ENCODE measurements at places on chromosomes 3 and 15.

DNA sequence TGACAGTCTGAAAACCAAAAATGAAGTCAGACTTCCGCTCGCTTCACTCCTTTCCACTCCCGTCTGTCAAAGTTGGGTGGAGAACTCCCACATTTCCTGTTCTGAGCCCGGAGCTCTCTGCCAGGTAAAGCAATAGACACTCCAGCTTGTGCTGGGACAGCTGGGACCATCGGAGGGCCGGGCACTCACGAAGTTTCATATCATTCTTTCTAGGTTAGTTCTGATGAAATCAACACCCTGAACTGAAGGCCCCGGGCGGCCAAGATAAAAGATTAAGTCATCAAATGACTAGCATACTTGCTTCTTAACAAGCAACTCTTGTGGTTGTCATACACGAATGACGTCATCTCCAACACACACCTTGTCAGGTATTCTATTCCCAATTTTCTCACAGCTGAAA, 42.1 kb downstream of the MAGI1 start:
- DNase-seq = no peak

DNA sequence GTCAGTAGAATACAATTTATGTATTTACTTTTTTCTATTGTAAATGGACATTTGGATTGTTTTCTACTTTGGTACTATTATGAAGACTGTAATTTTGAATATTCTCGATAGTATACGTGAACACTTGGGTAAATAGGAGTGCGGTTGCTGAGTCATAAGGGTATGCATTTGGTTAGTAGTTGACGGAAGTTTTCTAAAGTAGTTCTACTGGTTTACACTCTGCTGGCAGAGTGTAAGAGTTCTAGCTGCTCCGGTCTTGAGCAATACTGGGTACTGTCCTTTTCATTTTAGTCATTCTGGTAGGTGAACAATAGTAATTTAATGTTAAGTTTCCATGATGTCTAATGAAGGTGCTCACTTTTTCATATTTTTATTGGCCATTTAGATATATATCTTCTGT, 70.0 kb downstream of the MEF2A start:
- DNase-seq = no peak

GRCh38 chr15:73335471-73335870, 33.3 kb downstream of the HCN4 start:
- no peak for DNase-seq

DNA sequence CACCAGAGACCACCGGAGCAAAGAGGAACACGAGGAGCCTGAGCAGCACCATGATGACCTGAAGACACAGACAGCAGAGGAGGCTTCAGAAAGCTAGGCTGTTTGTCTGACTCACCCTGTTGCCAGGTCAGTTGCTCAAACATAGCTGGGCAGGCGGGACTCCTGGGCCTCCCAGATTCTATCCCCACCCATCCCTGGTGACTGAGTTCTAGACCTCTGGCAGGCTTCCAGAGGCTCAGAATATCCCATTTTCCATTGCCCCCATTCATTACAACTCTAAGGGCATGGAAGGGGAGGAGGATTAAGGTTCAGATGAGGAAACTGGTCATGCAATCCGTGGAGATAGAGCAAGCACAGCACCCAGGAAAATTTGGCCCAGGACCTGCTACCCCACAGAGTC, at the start of gene CDHR4:
Gene CDHR4 (minus strand): TSS at position 113 of the 400 bp plus-strand sequence. CDS start 61 bp downstream, at position 52.
- no peak for DNase-seq

- DNase-seq = no peak
Measured at GRCh38 chr3:43025423-43025822, 46.3 kb downstream of the GASK1A start.

GRCh38 chr3:57706462-57706861, 13.6 kb upstream of the DENND6A start:
- DNase-seq = no peak

DNA sequence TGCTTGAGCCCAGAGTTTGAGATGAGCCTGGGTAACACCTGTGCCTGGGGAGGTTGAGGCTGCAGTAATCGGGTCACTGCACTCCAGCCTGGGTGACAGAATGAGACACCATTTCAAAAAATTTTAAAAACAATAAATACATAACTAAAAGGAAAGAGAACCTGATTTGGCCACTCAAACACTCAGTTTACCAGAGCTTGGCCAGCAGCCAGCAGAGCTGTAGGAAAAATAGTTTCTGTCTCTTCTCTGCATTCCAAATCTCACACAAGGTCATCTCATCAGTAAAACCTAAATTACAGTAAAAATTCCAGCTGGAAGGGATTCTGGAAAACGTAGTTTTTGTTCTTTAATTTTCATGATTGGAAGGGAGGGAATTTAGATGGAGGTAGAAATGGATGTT, 7.8 kb upstream of the PPM1L start:
- DNase-seq = no peak

DNA sequence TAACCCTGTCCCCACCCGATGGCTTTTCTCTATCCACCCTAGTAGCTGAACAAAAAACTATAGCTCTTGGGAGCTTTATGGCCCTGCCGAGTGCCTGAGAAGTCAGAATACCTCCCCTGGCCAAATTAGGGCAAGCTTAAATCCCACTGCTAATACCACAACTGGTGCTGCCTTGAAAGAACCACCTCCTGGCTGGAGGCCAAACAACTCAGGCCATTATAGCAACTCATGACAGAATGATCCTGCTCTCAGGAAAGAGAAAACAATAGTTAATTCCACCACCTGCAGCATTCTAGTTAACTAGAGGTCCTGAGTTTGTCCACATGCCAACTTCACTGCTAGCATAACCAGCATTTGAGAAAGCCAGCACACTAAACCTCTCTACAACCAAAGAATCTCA, 123.2 kb downstream of the RTP4 start:
- peak; percentile 52 for DNase-seq

DNA sequence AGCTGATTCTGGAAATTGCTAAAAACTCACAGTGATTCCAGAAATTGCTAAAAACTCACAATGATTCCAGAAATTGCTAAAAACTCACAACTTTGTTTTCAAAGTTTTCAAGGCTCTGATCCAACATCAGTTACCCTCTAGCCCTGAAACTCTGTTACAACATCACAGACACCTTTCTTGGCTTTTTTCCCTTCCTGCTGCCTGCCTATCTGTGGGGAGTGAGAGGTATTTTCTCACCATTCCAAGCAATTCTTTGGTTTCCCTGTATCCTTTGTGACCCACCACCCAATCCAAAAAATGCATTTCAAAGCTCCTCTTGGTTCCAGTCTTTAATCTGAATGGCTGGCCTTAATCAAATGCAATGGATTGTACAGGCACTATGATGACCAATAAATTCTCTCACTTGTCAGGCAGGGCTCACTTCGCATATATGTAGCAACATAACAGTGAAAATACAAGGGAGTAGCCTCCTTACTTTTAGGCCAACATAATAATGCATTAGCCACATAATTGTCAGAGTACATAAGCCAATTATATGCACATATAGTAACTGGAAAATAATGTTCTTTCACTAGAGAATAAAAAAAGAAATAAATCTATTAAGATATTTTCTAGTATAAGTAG, 1139.0 kb downstream of the ROBO2 start:
- no peak for DNase-seq

Measured in NCI-H524 treated with DMSO at 0.1 percent for 48 hours (cell line).